ENCODE measurements at places on chromosomes 6 and 20. TPM values are rescaled to one million over a fixed set of nuclear protein-coding genes. Genes with fewer than 3 reads are reported as not detected.

The SMLR1 gene
- not detected for total RNA-seq

The VWA7 gene
- 12.8 TPM for total RNA-seq

The DOP1A gene
- total RNA-seq: 17.7 TPM

The BTNL2 gene
- total RNA-seq: not detected

The TRERF1 gene
- 1.8 TPM for total RNA-seq

The MOXD1 gene
- total RNA-seq: 3.5 TPM

The GPR63 gene
- 0.79 TPM for total RNA-seq

The HLA-B gene
- total RNA-seq: 431 TPM

The ERVFRD-1 gene
- total RNA-seq: 0.12 TPM

The APCDD1L gene
- total RNA-seq: 0.25 TPM

The BEND6 gene
- total RNA-seq: 0.35 TPM

Data from left ventricle myocardium superior (tissue), 1 donor.